ENCODE measurements at places on chromosomes 13 and 19.

GRCh38 chr13:76948149-76948548 is at the start of gene ACOD1:
TSS of gene ACOD1 (plus strand) at chr13:76948511. CDS start at chr13:76948559, 48 bp downstream.
- no peak for DNase-seq

- no peak for DNase-seq
Measured at GRCh38 chr13:75302071-75302698, 179.8 kb downstream of the TBC1D4 start.

- no peak for DNase-seq
Measured at GRCh38 chr13:111233080-111233479, 87.4 kb upstream of the TEX29 start.

- DNase-seq, result no peak
Measured at GRCh38 chr19:2260341-2260805, 4.2 kb upstream of the JSRP1 start.

Measured in right forelimb (tissue), 1 donor.